ENCODE measurements at places on chromosomes 6 and 20. TPM values are rescaled to one million over a fixed set of nuclear protein-coding genes. Genes with fewer than 3 reads are reported as not detected.

The SLPI gene
- 496 TPM for total RNA-seq

The TINAG gene
- not detected for total RNA-seq

The WFDC9 gene
- total RNA-seq: not detected

The RIPPLY2 gene
- total RNA-seq: not detected

The SLC17A9 gene
- total RNA-seq: 18.1 TPM

The HLA-DPA1 gene
- 354 TPM for total RNA-seq

The RFX6 gene
- not detected for total RNA-seq

The MYCT1 gene
- total RNA-seq: 18.4 TPM

The PACRG gene
- 2.7 TPM for total RNA-seq

The PPP1R3D gene
- 13.4 TPM for total RNA-seq

The BCLAF1 gene
- total RNA-seq: 127 TPM

The HFE gene
- total RNA-seq: 12.7 TPM

The GFOD1 gene
- 19.6 TPM for total RNA-seq

The THBS2 gene
- 126 TPM for total RNA-seq

The DEFB132 gene
- total RNA-seq: not detected

The IFNGR1 gene
- total RNA-seq: 171 TPM

The SIRPD gene
- total RNA-seq: 1.6 TPM

The CAGE1 gene
- total RNA-seq: not detected

The IRF4 gene
- 7.0 TPM for total RNA-seq

The OXT gene
- total RNA-seq: 0.55 TPM

The MICA gene
- total RNA-seq: 30.1 TPM

The HSPA12B gene
- total RNA-seq: 14.6 TPM

The SLC35A1 gene
- 37.0 TPM for total RNA-seq

The ABRACL gene
- total RNA-seq: 40.2 TPM

The RCAN2 gene
- total RNA-seq: 28.1 TPM

The SPEF1 gene
- total RNA-seq: 0.26 TPM

The ITPA gene
- 45.7 TPM for total RNA-seq

The TCF21 gene
- 21.7 TPM for total RNA-seq

The PMEPA1 gene
- total RNA-seq: 109 TPM

The E2F1 gene
- 14.2 TPM for total RNA-seq

The SSTR4 gene
- total RNA-seq: not detected

The FOXS1 gene
- 2.9 TPM for total RNA-seq

The RSPO3 gene
- 4.9 TPM for total RNA-seq

The ADGRF5 gene
- 357 TPM for total RNA-seq

The PGC gene
- 266 TPM for total RNA-seq

Measured in left lung (tissue), 14 donors.